Epithelial cell of umbilical artery (primary cell): ENCODE measurements at places on chromosomes 1 and 21. TPM values are rescaled to one million over a fixed set of nuclear protein-coding genes. Genes with fewer than 3 reads are reported as not detected.

LRRC3 gene
- total RNA-seq, result 0.61 and 1.9 TPM in 2 replicates

KLHDC7A gene
- not detected in 2 replicates for total RNA-seq

HCN3 gene
- total RNA-seq, result 0.30 and 0.32 TPM in 2 replicates

AMY1B gene
- total RNA-seq, result not detected in 2 replicates

IFNLR1 gene
- total RNA-seq, result not detected in 2 replicates

VAMP4 gene
- total RNA-seq, result 4.9 and 6.8 TPM in 2 replicates
